Stimulated activated CD4-positive, alpha-beta T cell treated with anti-CD3 and anti-CD28 coated beads, Interleukin-4, amount 100 ng/mL, for 24 hours (primary cell): ENCODE measurements at places on chromosomes 4 and X.

DNA sequence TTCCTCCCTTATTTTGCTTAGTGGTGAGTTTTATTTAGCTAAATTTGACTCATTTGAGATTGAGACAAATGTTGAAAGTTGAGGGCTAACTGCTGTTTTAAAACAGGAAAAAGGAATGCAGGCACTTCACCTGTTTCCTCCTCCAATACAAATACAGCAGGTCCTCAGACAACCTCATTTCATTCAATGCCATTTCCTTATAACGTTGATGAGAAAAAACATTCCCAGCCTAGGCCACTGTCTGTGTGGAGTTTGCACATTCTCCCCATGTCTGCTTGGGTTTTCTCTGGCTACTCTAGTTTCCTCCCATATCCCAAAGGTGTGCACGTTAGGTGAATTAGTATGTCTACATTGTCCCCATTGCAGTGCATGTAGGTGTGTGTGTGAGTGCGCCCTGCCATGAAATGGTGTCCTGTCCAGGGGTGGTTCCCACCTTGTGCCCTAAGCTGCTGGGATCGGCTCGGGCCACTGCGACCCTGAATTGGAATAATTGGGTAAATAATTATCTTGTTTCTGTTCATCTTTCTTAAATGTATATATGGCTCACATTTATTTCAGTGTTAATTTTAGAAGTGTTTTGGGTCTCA, 21.9 kb downstream of the SMAD1 start:
- DNase-seq, result no peak

DNA sequence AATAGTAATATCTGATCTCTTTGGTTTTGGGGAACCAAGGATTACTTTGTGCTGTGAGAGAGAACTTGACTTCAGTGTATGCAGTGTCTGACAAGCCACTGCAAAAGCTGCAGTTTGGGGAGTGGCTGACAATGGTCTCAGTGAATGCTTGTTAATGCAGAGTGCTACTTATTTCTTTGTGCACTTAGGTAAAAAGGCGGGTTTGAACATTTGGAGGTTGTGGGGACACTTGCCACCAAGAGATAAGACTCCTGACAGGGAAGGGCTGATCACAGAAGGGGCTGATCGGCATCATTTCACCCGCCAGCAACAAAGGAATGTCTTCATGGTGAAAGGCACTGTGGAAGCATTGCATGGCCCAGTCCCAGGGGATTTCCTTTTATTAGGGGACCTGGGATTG, 28.6 kb upstream of the USP46 start:
- no peak for DNase-seq

GRCh38 chr4:5887361-5888221, 5.3 kb downstream of the CRMP1 start:
- DNase-seq, result no peak

DNA sequence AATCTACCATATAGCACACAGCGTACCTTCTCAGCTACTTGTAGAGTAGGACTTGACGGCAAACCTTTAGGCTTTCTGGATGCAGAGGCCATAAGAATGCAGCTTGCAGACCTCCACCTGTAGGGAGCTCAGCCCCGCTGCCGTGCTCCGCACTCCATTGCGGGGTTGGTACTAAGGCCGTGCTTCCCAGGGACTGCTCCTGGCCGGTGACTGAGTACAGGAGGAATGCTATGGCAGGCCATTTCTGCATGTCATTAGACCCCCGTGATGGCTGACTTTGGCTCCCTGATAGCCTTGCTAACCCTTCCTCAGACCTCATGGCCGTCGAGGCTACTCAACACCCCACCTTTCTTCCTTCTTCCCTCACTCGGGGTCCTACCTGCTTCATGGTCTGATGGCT, 26.4 kb downstream of the TIGD2 start:
- no peak for DNase-seq

DNA sequence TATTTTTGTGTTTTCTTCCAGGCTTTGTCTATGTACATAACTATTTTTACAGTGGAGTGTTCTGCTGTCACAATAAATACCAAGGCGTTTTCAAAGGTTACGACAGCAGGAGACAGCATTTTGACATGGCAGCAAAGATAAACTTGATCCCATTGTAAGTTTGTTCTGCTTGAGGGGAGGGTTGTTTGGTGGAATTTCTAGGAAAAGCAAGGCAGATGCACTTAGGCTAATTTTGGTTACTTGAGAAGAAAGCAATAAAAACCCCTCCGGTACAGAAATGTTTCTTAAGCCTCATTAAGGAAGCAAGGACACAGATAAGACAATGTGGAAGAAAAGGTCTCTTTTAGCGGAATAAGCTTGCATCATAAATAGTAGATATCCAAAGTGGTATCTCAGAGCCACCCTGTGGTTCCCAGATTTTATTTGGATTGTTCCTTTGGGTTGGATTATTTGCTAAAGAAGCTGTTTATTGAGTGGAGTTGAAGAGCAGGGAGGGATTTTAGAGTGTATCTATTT, 54.3 kb downstream of the CLCN5 start:
- no peak for DNase-seq

DNA sequence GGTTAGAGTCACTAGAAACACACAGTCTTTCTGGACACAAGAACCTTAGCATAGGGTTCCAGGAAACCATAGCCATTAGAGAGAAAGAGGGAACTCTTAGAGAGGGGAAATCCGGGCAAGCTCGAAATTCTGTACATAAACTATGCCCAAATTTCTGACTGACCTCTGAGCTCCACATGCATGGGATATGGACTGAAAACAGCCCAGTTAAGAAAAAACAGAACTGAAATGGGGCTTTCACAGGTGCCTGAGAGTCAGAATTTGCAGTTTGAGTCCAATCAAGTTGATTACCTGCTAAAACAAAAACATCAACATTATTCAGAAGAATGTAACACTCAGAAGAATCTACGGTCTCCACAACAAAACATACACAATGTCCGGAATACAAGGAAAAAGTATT, 13.1 kb downstream of the DCHS2 start:
- no peak for DNase-seq

GRCh38 chrX:133698298-133698697, 283.0 kb upstream of the GPC4 start:
- DNase-seq, result no peak

DNA sequence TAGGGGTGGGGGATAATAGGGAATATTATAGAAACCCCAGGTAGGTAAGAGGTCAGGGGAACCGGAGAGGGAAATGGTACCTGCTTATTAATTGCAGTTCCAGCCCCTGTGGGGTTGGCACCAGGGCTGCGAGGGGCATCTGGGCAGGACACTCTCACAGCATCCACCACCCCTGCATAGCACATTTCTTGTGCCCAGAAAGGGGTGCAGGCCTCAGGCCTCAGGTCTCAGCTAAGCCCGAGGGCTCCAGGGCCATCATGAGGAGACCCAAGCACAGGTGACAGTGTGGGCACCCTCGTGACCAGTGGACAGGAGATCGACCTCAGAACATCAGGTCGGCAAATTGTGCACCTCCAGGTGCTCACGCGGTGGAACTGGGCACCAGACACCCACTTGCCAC, 164.7 kb downstream of the EVC2 start:
- no peak for DNase-seq

DNA sequence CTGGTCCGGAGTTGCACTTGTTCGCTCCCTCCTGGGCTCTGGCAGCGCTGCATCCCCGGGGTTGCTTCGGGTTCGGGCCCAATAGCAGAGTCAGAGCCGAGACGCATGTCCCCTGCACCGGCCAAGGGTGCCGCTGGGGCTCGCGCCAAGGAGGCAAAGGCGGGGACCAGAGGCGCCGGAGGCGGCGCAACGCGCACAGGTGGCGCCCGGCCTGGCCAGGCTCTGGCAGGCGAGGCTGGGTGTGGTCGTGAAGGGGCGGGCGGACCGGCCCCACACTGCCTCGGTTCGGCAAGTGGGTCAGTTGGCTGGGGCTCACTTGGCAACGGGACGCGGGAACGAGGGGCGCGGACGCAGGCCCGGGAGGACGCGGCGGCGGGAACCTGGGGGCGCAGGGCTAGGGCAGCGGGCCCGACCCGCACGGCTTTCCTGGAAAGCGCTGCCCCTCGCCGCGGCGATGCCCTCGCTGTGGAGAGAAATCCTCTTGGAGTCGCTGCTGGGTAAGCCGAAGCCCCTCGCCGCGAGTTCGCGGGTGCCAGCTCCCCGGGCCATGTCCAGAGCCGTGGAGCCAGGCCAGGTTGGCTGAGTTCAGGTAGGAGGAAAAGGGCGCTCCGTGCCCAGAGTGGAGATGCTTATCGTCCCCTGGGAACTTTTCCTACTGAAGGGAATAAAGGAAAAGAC, at the start of gene CWH43:
Gene CWH43 (plus strand): TSS at position 300 of the 678 bp plus-strand sequence. CDS start 155 bp downstream, at position 455.
- DNase-seq, result no peak

DNA sequence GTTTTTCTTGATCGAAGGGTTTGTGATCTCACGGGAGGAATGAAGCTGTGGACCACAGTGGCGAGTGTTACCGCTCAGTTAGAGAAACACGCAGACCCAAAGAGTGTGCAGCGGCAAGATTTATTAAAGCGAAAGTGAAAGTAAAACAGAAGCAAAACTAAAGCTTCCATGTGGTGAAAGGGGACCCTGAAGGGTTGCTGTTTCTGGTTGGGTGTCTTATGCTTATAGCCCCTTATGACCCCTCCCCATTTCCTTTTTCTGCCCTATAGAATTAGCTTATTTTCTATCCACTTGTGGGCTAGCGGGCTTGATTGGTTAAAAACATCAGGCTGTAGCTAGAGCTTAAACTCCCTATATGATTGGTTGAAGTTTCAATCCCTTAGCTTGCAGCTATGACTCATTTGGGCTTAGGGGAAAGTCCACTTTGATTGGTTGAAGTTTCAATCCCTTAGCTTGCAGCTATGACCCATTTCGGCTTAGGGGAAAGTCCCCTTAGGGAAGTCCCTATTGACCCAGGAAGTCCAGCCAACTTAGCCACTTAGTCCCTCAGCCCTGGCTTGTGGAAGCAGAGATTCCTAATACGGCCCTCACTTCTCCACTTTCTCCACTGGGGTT, 171.2 kb upstream of the NWD2 start:
- no peak for DNase-seq

GRCh38 chr4:8665406-8666360, 73.1 kb downstream of the CPZ start:
- DNase-seq, result no peak

- DNase-seq, result no peak
Observed at GRCh38 chr4:67939195-67939594, 24.1 kb downstream of the TMPRSS11A start.

- DNase-seq, result no peak
Observed at GRCh38 chr4:56229947-56230346, 157.3 kb downstream of the AASDH start.

DNA sequence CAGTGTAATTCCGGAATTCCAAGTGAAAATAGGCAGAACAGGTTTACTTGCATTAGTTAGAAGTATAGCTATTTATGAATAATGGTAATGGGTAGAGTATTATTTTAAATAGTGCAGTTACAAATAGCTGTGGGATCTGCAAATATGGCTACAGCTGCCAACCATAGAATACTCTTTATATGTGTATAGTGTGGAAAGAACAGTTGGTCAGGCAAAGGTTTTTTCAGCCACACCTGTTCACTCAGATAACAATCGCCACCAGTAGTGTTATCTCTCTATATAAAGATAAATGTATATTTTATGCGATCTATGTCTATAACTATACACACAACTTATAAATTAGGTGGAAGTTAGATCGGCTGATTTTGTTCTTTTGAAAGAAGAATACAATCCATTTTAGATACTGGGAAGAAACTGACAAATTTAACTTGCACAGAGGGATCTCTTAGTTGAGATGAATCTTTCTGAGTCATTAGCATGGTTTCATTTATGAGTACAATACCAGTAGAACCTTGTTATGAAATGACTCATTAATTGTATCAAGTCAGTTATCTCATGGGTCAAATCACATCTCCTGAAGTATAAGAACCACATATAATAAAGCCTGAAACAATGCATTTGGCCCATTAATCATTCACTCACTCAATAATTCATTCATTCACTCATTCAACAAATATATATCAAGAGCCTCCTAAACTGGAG, 100.9 kb upstream of the NR3C2 start:
- DNase-seq, result no peak

DNA sequence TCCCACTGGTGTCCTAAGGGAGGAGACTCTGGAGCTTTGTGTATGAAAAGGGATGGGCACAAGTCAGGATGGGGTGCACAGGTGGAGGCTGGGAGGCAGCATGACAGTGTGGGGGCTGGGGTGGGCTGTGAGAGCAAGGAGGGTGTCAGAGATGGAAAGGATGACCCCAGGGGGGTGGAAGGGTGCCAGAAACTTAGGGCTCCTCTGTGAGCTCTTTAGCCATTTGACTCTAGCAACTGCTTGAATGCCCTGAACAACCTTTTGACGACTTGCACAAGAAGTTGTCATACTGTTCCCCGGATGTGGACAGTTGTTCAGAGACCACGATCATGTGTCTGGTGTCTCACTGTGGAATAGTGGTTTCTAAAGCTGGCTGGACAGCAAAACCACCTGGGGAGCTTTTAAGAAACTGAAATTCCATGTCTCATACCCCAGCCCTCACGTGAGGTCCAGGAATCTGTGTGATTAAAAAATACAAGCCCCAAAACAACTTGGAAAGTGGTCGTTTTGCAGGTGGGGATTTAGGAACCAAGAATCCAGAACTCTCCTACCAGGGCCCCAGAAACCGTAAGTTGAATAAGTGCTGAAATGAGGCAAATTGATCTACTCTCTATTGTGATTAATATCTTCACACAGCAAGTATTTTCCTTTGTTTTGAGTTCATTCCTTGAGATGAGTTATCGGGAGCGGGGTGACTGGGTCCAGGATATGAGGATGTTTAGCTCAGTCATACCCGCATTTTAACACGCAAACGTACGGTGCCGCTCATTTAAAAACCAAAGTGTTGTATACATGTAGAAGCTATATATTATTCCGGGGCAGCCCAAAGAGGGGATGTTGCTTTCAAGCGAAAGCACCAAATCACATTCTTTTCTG, 3.4 kb downstream of the RHOH start:
- peak; percentile 76 for DNase-seq

DNA sequence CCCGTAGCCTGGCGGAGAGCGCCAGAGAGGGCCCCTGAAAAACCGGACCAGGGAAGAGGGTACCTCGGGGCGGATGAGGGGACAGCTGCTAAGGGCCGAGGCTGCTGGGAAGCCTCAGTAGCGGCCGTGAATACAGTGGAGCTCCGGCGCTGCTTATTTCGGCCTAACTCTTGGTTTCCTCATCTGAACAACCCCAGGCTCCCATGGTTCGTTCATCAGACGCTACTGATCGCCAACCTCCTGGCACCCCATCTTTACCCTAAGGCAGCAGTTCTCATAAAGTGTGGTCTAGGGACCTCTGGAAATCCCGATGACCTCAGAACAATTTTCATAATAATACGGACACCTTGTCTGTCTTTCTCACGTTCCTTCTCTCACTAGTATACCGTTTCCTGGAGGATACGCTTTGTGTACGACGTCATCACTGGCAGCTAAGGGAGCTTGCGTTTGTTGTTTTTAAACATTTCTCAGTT, 645 bp upstream of the RAB28 start:
- no peak for DNase-seq

GRCh38 chrX:72057331-72057730, 74.4 kb downstream of the RTL5 start:
- DNase-seq, result no peak

DNA sequence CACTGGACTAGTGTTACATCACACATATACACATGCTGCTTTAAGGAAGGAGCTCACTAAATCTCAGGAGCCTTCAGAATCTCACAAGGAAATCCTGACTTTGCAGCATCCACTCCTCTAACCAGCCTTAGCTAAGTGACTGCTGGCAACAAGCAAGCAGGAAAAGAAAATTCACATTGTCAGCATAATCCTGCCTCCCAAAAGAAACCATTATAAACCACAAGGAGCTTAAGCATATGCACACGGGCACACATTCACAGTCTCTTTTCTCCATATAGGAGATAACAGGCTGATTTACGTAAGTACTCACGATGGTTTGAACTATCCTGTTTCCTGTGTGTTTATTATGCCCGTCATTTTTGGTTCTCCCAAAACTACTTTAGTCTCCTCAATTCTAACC, 136.3 kb downstream of the TMEM144 start:
- no peak for DNase-seq
